Psoas muscle (tissue), 8 donors: ENCODE measurements at places on chromosomes 1 and 21. TPM values are rescaled to one million over a fixed set of nuclear protein-coding genes. Genes with fewer than 3 reads are reported as not detected.

- DNase-seq: no peak
These were observed 146.7 kb upstream of the COL6A1 start for GRCh38 chr21:45834821-45835293.

DNA sequence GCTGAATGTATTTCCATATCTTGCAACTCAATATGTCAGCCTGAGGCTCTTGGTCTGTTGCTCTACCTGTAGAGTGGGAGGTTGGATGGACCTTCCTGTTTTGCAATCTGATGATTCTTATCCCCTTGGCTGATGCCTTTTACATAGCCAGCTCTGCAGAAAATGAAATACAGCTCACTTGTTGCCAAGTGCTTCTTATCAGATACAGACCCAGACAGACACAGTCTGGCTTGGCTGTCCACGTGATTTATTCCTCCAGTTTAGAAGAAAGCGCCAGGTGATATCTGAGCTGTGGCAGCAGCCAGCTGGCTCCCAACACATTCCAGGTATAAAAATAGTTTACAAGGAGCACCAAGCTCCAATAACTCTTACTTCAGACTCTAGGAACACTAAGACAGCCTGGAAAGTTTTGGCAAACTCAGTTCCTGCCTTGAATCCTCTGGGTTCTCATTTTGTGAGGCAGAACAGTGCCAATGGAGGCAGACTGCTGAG is 479.2 kb upstream of the USP24 start:
- peak; percentile 46 for DNase-seq

GRCh38 chr21:44795342-44795741 is 6.3 kb downstream of the UBE2G2 start:
- no peak for DNase-seq

- DNase-seq: no peak
These were observed 20.8 kb downstream of the FAM177B start for GRCh38 chr1:222757646-222758268.

- DNase-seq: no peak
These were observed 714.9 kb downstream of the ADGRL2 start for GRCh38 chr1:82515650-82516049.

DNA sequence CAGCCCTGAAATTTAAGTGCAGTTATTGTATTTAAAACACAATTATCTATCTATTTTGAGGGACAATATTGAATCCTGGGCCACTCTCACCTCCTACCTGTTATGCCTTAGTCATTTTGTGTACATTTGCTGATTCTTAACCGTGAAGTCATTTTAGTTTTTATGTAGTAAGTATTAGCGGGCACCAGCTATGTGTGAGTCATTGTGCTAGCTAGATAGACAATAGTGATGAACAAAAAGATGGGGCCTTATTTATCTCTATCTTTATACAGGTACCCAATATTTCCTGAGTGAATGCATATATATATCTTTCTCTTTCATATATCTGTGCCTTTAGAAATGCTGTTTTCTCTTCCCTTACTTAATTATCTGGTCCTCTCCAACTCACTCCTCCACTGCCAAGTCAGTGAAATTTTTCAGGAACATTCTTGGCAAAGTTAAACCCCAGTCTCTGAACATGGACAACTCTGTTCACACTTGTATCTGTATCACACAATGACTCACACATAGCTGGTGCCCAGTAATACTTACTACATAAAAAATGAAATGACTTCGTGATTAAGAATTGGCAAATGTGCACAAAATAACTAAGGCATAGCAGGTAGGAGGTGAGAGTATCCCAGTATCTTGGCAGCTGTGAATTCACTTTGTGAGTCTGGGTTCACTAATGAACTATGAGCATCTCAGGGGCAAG is 166.0 kb upstream of the C8B start:
- DNase-seq: no peak

GRCh38 chr1:228039986-228040385 is 33.2 kb downstream of the WNT3A start:
- DNase-seq: no peak

DNA sequence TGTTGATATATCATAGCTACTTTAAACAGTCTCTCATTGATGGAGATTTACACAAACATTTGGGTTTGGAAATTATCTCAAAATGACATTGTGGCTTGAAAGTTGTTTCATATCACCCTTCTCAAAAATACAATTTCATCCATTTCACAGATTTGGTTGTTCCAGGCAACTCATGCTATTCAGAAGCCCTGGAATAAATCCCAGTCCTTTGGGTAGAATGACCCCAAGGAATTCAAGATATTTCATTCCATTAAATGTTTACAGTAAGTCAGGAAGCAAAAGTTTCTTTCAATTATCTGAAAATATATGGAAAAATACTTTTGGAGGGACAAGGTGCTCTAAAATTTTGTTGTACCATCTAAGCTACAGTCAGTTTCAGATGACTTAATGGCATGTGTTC is 27.1 kb downstream of the MPZL1 start:
- no peak for DNase-seq

DNA sequence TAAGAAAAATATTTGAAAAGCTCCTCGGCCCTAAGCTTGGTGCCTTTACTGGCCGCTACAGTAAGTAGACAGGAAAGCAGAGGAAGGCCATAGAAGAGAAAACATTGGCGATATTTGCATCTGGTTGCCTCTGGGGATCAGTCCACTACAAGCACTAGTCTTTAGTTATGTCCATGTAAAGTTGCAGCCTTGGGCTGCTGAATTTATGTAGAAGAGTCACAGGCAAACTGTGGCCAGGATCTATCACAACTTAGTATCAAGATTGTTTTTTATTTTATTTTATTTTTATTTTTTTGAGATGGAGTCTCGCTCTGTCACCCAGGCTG is 228.7 kb upstream of the CAMK1G start:
- DNase-seq: no peak

- no peak for DNase-seq
These were observed 36.7 kb upstream of the RASAL2 start for GRCh38 chr1:178057141-178057765.

DNA sequence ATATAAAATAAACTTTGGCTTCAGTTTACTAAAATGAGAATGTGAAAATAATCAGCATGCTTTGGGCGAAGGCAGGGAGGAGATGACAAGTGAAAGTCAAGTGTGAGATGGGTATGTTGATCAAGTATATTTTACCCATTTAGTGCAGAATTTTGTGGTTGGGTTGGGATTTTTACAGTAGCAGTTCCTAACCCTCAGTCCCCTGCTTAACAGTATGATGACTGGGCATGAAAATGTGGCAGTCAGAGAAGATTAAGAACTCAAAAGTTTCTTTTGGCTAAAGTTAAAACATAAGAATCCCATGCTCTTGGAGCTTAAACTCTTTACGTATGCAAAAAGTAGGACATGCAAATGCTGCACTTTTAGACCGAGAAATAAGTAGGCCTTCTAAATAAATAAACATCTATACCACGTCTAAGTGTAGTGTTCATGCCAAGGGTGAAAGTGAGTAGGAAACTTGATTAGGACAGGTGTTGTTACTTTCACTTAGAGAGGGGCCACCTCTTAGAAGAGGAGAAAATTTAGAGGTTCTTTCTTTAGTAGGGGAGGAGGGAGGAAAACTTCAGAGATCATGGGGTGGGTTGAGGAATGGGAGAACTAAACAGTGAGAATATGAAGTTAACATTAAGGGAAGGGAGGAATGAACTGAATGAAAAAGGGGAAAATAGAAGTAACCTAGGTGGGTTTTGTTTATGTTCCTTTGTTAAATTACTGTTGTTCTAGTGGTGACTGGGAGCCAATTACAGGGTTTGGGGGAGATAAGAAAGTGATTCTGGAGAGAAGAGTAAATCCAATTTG is 127.8 kb downstream of the OSBPL9 start:
- no peak for DNase-seq

- no peak for DNase-seq
These were observed 29.7 kb downstream of the CTH start for GRCh38 chr1:70440642-70441391.

- DNase-seq: no peak
These were observed 1155.2 kb upstream of the B3GALT2 start for GRCh38 chr1:194341587-194341986.

GRCh38 chr1:169523904-169524303 is 38.2 kb upstream of the SLC19A2 start:
- DNase-seq: no peak

- no peak for DNase-seq
These were observed 26.6 kb downstream of the URB1 start for GRCh38 chr21:32366191-32366590.

GRCh38 chr1:196649990-196650389 is 1.9 kb upstream of the CFH start:
- DNase-seq: no peak

- DNase-seq: peak; percentile 61
These were observed 197.2 kb downstream of the ADSS2 start for GRCh38 chr1:244254467-244254866.

DNA sequence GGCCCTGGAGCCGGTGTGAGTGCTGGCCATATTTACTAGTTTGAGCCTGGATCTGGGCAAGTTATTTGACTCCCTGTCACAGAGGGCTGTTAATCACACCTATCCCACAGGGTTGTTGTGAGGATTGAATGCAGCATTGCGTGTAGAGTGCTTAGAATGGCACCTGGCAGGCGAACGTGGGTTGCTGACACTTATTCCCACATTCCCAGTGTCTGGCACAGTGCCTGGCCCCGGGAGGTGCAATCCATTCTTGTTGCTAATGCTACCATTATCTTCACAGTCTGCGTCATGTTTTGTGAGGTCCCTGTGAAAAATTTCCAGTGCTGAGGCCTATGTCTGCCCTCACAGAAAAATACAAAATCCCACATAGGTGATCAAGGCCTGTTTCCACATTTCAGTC is 66.1 kb downstream of the CD2 start:
- peak; percentile 16 for DNase-seq

GRCh38 chr1:111571239-111571638 is 48.4 kb upstream of the RAP1A start:
- DNase-seq: no peak

- DNase-seq: no peak
These were observed 7.1 kb upstream of the C1orf159 start for GRCh38 chr1:1122981-1123480.

DNA sequence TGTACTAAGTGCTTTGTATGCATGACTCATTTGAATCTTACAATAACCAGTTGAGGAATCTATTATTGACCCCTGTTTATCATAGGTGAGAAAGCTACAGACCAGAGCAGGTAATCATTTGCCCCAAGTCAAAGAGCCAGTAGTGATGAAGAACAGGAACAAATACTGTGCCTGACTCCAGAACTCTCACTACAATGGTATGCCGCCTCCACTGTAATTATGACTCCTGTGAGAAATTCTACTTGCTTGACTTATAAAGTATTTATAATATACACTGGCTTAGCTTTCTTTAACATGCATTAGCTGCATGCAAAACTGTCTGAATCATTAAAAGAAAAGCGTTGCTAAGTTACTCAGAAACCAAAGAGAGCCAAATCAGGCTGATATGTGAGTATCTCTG is 92.6 kb downstream of the ZNF281 start:
- DNase-seq: no peak

GRCh38 chr1:42756956-42757891 is 9.6 kb downstream of the P3H1 start:
- DNase-seq: no peak

DNA sequence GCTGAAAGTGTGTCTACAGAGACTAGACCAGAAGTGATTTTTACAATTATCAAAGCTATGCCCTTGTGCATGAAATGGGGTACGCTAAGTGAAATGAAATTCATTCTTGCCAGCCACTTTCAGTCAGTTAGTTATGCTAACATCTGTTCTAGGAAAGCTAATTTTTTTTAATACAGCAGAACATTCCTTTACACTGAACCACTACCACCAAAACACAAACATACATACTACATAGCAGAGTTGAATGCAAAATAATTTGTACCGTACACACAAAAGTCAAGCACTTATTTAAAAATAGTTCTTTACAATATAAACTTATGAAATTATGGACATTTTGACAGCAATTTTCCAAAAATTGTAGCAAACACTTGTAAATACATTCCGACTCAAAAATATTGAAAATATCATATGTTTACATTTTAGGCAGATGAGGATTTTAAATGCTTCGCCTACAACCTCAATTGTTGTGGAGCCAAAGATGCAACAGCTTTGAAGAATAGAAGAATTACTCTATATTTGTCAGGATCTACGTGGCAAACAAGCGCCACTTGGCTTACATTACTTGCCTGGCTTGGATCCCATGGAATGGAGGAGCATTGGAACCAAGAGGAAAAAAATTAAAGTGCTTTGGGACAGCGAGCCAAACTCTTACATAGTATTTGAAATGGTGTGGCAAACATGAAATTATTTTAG is 30.6 kb downstream of the WLS start:
- DNase-seq: no peak

The ARMH1 gene
- 0.26 TPM for polyA plus RNA-seq

The ARHGEF16 gene
- 0.55 TPM for polyA plus RNA-seq

The IL19 gene
- not detected for polyA plus RNA-seq

The DNAJC28 gene
- 2.9 TPM for polyA plus RNA-seq

The GJB3 gene
- polyA plus RNA-seq: 0.03 TPM

The FAM43B gene
- polyA plus RNA-seq: 0.08 TPM

The AIRE gene
- 0.04 TPM for polyA plus RNA-seq

The ATXN7L2 gene
- 5.1 TPM for polyA plus RNA-seq

The RIMKLA gene
- polyA plus RNA-seq: 0.12 TPM

The NEGR1 gene
- 1.7 TPM for polyA plus RNA-seq

The KCNE2 gene
- polyA plus RNA-seq: 0.95 TPM

The REN gene
- not detected for polyA plus RNA-seq

The MYOM3 gene
- polyA plus RNA-seq: 86.7 TPM
